ENCODE measurements at places on chromosomes 3 and 15.

- no peak overlapping the region for H3K4me3 ChIP-seq
- no peaks in the 10 kb centered on the region for H3K4me1 ChIP-seq
- H3K36me3 ChIP-seq = no peaks in the 10 kb centered on the region
- H3K27me3 ChIP-seq = no peaks in the 10 kb centered on the region
These were observed 38.4 kb upstream of the CHD2 start for GRCh38 chr15:92861742-92862141.

DNA sequence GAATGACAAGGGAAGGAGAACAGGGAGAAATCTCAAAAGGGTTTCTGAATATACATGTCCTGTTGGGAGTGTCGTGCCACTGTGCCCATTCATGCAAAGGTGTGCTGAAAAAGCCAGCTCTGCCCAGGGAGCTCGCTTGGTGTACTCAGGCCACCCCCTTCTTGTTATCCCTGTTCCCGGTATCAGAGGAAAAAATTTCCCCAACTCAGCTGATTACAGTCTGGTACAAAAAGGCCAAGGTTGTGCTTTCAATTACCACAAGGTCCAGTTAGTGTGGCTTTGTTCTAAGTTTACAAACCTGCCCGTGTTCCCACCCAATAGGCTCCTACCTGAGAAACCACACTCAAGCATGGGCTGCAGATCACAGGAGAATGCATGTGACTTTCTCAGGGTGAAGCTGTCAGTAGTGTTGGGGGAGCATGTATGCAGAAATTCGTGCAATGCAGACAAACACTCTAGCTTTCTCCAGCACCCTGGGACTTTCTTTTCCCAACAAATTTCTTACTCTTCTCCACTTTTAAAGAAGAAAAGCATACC, 648.5 kb downstream of the NR2F2 start:
- H3K4me1 ChIP-seq = no peaks in the 10 kb centered on the region
- H3K36me3 ChIP-seq = no peaks in the 10 kb centered on the region
- DNase-seq = no peak
- no peaks in the 10 kb centered on the region for H3K27me3 ChIP-seq

DNA sequence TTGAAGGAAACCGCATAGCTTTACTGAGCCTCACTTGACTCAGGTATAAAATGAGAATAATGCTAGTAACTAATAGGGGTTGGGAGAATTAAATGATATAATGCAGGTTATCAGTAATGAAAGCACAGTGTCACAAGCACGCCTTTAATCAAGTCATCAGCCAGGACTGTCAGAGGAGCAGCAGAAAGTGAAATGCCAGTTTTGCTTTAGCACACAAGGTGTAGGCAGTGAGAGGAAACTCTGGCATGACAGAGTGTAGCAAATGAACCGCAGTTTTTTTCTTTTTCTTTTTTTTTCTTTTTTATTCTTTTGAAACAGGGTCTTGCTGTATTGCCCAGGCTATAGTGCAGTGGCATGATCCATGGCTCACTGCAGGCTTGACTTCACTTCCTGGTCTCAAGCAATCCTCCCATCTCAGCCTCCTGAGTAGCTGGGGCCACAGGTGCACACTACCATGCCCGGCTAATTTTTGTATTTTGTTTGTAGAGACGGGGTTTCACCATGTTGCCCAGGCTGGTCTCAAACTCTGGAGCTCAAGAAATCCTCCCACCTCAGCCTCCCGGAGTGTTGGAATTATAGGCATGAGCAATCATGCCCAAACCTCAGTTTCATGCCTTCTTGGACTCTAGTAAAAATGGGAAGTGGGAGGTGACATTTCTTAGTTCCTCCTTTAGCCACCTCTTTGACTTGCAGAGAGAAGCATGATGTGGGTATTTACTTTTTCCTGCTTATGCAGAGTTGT, 9.7 kb upstream of the SCAANT1 start:
- no peak for DNase-seq
- no peaks in the 10 kb centered on the region for H3K27me3 ChIP-seq
- H3K36me3 ChIP-seq = peaks cover 77% of the 10 kb centered on the region
- no peak overlapping the region for H3K4me3 ChIP-seq

DNA sequence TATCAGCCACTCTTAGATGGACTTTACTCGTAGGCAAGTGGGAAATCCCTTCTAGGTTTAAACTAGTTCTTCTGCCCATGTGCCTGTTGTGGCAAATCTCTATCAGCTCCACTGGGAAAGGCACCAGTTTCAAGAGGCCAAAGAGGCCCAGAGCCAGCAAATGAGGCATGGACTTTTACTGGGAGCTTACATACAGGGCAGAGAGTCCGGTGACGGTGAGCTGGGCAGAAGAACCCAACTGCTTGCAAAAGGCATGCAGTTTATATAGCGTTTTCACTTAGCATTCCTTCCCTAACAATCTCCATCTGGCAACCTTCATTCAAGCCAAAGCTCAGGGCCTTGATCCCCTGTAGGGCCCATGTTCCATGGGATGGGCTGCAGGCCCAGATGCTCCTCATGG, 93.0 kb upstream of the C3orf80 start:
- H3K27me3 ChIP-seq = no peaks in the 10 kb centered on the region
- H3K27ac ChIP-seq = no peak overlapping the region
- DNase-seq = no peak
- no peaks in the 10 kb centered on the region for H3K36me3 ChIP-seq

DNA sequence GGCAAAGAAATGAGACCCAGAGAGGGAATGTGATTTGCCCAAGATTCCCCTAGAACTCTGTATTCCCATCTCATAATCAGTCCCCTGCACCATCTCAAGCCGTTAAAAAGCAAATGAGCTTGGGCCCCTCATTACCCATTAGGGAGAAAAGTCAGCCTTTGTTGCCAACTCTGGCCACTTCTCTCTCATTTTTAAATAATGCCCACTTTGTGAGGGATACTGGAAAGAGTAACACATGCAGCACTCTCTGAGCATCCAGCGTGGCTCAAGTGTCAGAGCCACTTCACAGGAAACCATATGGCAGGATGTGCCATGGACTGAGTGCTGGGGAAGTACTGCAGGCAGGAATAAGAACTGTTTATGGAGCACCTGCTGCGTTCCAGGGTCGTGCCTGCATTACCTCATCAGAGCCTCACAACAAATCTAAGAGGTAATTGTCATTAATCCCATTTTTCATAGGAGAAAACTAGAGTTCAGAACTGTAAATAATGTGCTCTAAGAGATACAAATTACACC, 49.8 kb upstream of the SLC6A1 start:
- no peaks in the 10 kb centered on the region for H3K4me1 ChIP-seq
- no peak overlapping the region for H3K4me3 ChIP-seq
- H3K36me3 ChIP-seq = no peaks in the 10 kb centered on the region
- no peak overlapping the region for H3K27ac ChIP-seq
- DNase-seq = no peak

GRCh38 chr3:129482721-129483120, 42.7 kb downstream of the IFT122 start:
- H3K27me3 ChIP-seq = no peaks in the 10 kb centered on the region
- no peak overlapping the region for H3K4me3 ChIP-seq
- peak; percentile 71 for DNase-seq
- peaks cover 32% of the 10 kb centered on the region for H3K36me3 ChIP-seq

- H3K4me3 ChIP-seq = no peak overlapping the region
- DNase-seq = peak; percentile 83
- no peaks in the 10 kb centered on the region for H3K4me1 ChIP-seq
These were observed 87.2 kb upstream of the SLC2A2 start for GRCh38 chr3:171113716-171114115.

DNA sequence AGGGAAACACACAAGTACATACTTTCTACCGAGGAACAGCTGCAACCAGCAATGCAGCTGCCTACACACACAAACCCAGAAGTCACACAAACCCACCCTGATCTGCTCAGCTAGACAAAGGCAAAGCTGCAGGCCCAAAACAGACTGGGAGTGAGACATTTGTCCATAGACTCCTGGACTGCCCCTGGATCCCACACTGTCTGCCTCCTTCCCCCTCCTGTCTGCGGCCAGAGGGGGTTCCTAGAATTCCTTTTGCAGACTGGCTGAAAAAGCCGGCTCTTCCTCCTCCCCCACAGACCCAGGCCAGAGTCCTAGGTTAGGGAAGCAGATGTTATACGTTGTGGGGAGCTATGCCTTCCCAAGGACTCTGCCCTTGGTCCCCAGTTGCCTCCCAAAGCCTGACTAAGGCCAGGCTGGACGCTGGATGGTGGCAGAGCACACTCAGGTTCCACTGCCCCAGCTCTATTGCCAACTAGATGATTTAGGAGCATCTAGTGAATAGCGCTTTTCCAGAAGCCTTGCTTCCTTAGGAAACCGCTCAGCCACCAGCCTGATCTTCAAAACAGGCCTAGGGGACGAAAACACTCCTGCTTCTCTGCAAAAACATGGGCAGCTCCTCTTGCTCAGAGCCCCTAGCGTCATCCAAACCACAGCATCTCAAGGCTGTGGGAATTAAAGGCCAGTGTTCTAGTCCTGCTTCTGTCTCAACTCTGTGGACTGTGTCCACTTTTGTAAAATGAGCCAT, 37.4 kb upstream of the CILP start:
- H3K36me3 ChIP-seq = no peaks in the 10 kb centered on the region
- H3K27ac ChIP-seq = peak overlapping the region; percentile 52
- H3K27me3 ChIP-seq = no peaks in the 10 kb centered on the region

- peaks cover 3% of the 10 kb centered on the region for H3K4me1 ChIP-seq
- DNase-seq = no peak
- H3K27ac ChIP-seq = no peak overlapping the region
- no peak overlapping the region for H3K4me3 ChIP-seq
- H3K36me3 ChIP-seq = peaks cover 26% of the 10 kb centered on the region
These were observed 4.2 kb downstream of the GHRL start for GRCh38 chr3:10288575-10288960.

- no peaks in the 10 kb centered on the region for H3K36me3 ChIP-seq
- peak; percentile 86 for DNase-seq
- H3K27ac ChIP-seq = peak overlapping the region; percentile 67
- no peaks in the 10 kb centered on the region for H3K4me1 ChIP-seq
- H3K27me3 ChIP-seq = no peaks in the 10 kb centered on the region
These were observed 14.5 kb downstream of the TAGLN3 start for GRCh38 chr3:112013058-112013783.

GRCh38 chr15:39051626-39052322, 487.2 kb upstream of the RASGRP1 start:
- peaks cover 5% of the 10 kb centered on the region for H3K4me1 ChIP-seq
- H3K4me3 ChIP-seq = no peak overlapping the region
- H3K27ac ChIP-seq = no peak overlapping the region
- H3K36me3 ChIP-seq = no peaks in the 10 kb centered on the region
- no peaks in the 10 kb centered on the region for H3K27me3 ChIP-seq

GRCh38 chr3:50552598-50552997, 14.9 kb downstream of the C3orf18 start:
- H3K27me3 ChIP-seq = no peaks in the 10 kb centered on the region
- H3K4me1 ChIP-seq = no peaks in the 10 kb centered on the region
- DNase-seq = no peak
- no peak overlapping the region for H3K4me3 ChIP-seq

GRCh38 chr3:104856741-104857140, 510.0 kb upstream of the ALCAM start:
- no peak overlapping the region for H3K27ac ChIP-seq
- H3K4me1 ChIP-seq = peaks cover 6% of the 10 kb centered on the region
- H3K27me3 ChIP-seq = no peaks in the 10 kb centered on the region
- peak overlapping the region; percentile 12 for H3K4me3 ChIP-seq
- H3K36me3 ChIP-seq = no peaks in the 10 kb centered on the region

DNA sequence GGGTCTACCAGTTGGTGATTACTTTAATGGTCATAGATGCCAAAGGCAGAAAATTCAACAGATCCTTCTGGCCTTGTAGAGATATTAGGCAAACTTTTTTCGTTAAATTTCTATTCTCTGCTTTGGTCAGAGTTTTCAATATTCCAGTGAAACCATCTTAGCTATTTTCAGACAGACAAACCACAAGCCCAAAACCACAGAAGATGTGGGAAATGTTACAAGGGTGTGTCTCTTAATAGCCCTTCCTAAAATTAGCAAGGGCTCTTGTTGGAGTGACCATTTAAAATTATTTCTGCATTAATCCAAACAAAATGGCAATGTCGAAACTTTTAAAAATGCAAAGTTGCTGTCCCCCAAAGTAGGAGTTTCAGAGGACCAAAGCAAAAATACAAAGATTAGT, 102.8 kb downstream of the ARRDC4 start:
- H3K27me3 ChIP-seq = no peaks in the 10 kb centered on the region
- H3K36me3 ChIP-seq = no peaks in the 10 kb centered on the region
- no peak overlapping the region for H3K4me3 ChIP-seq
- DNase-seq = no peak
- no peak overlapping the region for H3K27ac ChIP-seq

DNA sequence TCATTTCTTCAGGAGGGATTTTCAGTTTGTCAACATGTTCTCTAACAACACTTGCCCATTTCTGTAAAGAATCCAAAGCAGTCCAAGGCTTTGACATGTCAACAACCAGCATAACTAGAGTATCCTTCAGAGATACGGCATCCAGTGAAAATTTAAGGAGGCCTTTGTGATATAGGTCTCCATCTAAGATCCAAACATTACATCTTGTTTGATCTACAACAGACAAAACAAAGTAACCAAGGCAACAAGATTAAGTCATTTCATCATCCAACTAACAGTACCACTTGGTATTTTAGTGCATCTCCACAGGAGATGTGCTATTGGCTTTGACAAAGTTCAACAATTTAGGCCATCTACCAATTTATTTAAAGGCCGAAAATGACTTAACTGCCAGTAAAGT, 25.8 kb downstream of the DYNC1LI1 start:
- peaks cover 31% of the 10 kb centered on the region for H3K36me3 ChIP-seq
- H3K4me1 ChIP-seq = no peaks in the 10 kb centered on the region
- H3K4me3 ChIP-seq = no peak overlapping the region
- no peak overlapping the region for H3K27ac ChIP-seq

- H3K27me3 ChIP-seq = no peaks in the 10 kb centered on the region
- no peaks in the 10 kb centered on the region for H3K4me1 ChIP-seq
- no peak overlapping the region for H3K4me3 ChIP-seq
- H3K36me3 ChIP-seq = peaks cover 48% of the 10 kb centered on the region
- DNase-seq = peak; percentile 72
- no peak overlapping the region for H3K27ac ChIP-seq
These were observed 31.0 kb downstream of the IDH2 start for GRCh38 chr15:90071220-90071807.

- no peaks in the 10 kb centered on the region for H3K36me3 ChIP-seq
- no peaks in the 10 kb centered on the region for H3K4me1 ChIP-seq
- H3K27me3 ChIP-seq = no peaks in the 10 kb centered on the region
- no peak for DNase-seq
These were observed 51.6 kb upstream of the ALCAM start for GRCh38 chr3:105315144-105315543.

DNA sequence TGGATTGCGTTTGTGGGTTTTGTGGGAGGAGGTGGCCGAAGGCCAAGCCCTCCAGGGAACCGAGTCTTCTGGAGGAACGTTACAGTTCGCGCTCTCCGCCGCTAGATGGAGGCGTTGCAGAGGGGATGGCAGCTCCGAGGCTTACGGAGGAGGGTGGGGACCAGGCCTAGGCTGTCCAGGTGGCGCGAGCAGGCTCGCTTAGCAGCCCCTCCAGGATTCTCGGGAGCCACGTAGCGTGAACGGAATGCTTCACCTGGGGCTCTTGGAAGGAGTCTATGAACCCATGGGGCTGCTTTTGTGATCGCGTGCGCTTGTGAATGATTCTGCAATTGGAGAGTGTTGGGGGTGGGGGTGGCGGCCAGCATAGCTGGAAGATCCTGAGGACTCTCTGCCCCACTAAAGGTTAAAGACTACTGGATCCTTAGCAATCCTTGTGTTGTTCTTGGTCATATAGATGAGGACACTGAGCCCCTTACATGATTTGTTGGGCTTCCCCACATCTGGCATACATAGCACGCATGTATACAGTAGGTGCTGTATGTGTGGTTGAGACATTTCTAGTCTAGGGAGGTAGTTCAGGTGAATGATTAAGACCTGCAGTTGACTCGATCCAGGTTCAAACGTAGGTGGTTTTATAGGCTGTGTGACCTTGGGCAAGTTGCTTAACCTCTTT, 25.7 kb downstream of the FAM3D start:
- H3K27ac ChIP-seq = no peak overlapping the region
- no peak overlapping the region for H3K4me3 ChIP-seq
- no peaks in the 10 kb centered on the region for H3K4me1 ChIP-seq
- no peaks in the 10 kb centered on the region for H3K36me3 ChIP-seq
